ENCODE measurements at places on chromosomes 5 and 9.
A peak's percentile ranks its signal among the peaks of the same experiment; 100 is the strongest.

DNA sequence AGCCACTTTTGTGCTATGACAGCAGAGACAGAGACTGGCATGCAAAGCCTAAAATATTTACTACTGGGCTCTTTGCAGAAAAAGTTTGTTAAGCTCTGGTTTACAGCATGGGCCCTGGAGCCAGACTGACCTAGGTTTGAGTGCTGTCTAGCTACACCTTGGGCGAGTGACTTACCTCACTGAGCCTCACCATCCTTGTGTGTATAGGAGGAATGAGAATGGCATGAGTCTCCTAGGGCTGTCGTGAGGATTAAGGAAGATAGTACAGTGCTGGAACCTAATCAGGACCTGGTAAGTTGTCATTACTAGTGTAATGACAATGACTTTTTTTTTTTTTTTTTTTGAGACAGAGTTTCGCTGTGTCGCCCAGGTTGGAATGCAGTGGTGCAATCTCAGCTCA lies 65.2 kb downstream of the MSX2 start:
- H3K4me1 ChIP-seq: peaks cover 2% of the 10 kb centered on the region
- no peaks in the 10 kb centered on the region for H3K36me3 ChIP-seq
- no peaks in the 10 kb centered on the region for H3K27me3 ChIP-seq
- H3K4me3 ChIP-seq: no peak overlapping the region
- peak; percentile 31 for DNase-seq

GRCh38 chr9:69385581-69386033 lies 60.6 kb downstream of the ENTREP1 start:
- no peak overlapping the region for H3K4me3 ChIP-seq
- no peak overlapping the region for H3K27ac ChIP-seq
- peaks cover 6% of the 10 kb centered on the region for H3K36me3 ChIP-seq
- DNase-seq: peak; percentile 96
- H3K4me1 ChIP-seq: no peaks in the 10 kb centered on the region
- no peaks in the 10 kb centered on the region for H3K27me3 ChIP-seq

GRCh38 chr5:129367883-129368282 lies 92.2 kb upstream of the ADAMTS19 start:
- DNase-seq: no peak
- H3K27me3 ChIP-seq: no peaks in the 10 kb centered on the region
- H3K4me3 ChIP-seq: no peak overlapping the region
- no peaks in the 10 kb centered on the region for H3K36me3 ChIP-seq
- H3K27ac ChIP-seq: no peak overlapping the region

DNA sequence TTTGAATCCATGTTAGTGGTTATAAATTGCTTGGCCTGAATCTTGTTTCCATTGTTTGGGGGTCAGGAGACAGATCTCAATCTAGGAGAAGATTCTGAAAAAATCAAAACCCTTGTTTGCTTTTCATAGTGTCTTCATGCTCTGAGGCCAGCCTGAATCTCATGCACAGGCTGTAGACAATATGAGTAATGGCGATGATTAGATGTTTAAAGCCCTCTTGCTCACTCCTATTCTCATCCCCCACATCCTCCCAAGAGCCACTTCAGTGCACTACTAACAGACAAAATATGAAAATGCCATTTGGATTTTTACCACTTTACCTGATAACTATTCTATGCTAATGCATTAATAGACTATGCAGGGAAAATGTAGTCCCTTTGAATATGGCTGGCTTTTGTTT lies 129.4 kb downstream of the NUDT12 start:
- no peaks in the 10 kb centered on the region for H3K27me3 ChIP-seq
- no peak for DNase-seq
- no peak overlapping the region for H3K27ac ChIP-seq
- H3K4me1 ChIP-seq: no peaks in the 10 kb centered on the region
- H3K4me3 ChIP-seq: no peak overlapping the region
- no peaks in the 10 kb centered on the region for H3K36me3 ChIP-seq

DNA sequence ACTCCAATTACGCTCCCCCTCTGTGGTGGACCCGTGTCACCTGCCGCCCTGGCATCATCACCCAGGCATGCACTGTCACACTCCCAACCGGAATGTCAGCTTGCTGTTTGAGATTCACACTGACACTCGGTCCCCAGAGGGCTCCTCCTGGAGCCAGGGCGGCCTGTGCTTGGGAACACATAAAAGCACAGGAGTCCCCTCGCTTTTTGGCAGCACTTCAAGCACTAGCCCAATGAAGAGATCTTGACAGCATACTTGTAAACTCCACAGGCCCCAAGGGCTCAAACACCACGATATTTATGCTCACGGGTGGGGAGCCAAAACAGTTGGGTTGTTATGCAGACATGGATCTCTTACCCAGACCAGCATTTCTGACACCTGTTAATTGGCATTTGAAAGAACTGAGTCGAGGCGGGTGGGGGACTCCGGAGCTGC lies 90.8 kb upstream of the EGFLAM start:
- no peak overlapping the region for H3K27ac ChIP-seq
- H3K27me3 ChIP-seq: no peaks in the 10 kb centered on the region

GRCh38 chr9:119053070-119053469 lies 316.2 kb downstream of the BRINP1 start:
- no peaks in the 10 kb centered on the region for H3K4me1 ChIP-seq
- H3K36me3 ChIP-seq: no peaks in the 10 kb centered on the region
- DNase-seq: no peak
- H3K27me3 ChIP-seq: no peaks in the 10 kb centered on the region
- H3K4me3 ChIP-seq: no peak overlapping the region
- H3K27ac ChIP-seq: no peak overlapping the region

GRCh38 chr9:16290169-16290568 lies 580.3 kb downstream of the BNC2 start:
- no peaks in the 10 kb centered on the region for H3K36me3 ChIP-seq
- DNase-seq: no peak
- H3K27me3 ChIP-seq: no peaks in the 10 kb centered on the region
- no peak overlapping the region for H3K27ac ChIP-seq

DNA sequence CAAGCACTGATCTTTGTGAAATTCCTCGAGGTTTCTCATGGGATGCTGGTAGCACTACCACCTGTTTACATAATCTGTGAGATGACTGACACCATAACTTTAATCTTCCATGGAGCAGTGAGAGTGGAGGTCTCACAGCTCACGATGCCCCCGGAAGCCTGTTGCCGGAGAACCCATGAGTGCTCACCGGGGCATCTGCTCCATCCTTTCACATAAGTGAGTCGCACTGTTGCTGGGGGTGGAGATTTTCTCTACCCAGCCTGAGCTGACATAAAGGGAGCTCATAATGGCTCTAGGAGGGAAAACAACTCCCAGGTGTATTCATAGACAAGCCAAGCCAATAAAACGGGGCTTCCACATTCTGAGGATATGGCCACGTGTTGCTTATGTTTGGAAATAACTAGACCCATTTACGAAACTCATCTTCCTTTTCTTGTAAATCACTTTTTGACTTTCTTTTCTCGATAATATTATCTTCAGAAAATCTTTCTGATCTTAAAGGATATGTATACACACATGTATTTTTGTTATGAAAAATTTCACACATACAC lies 11.2 kb upstream of the GFPT2 start:
- H3K4me1 ChIP-seq: no peaks in the 10 kb centered on the region
- H3K27me3 ChIP-seq: no peaks in the 10 kb centered on the region
- no peak overlapping the region for H3K4me3 ChIP-seq
- no peak overlapping the region for H3K27ac ChIP-seq

DNA sequence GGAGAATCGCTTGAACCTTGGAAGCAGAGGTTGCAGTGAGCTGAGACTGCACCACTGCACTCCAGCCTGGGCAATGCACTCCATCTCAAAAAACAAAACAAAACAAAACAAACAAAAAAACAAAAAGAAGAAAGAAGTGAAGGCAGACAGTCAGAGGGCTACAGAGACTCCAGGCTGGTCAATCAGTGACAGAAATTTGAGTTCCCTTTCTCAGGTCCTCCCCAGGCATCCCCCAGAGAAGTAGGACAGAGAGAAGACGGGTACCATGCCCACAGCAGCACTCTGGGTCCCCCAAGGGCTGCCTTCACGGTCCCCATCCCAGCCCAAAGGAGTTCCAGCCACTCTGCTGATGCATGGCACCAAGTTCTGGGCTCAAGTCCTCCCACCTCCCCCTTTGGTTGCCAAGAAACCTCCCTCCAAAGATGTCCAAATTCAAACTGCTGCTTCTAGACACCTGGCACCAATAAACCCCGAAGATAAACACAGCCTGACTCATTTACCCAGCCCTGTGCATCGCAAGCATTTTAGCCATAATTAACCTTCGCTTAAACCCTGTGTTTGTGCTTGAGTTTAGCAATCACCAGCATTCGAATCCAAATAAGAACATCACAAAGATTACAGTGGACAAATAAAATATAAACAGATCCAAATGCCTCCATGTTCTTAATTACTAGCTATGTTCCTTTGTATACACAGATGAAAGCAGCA lies 24.0 kb downstream of the SEMA4D start:
- H3K36me3 ChIP-seq: no peaks in the 10 kb centered on the region
- DNase-seq: no peak
- H3K4me1 ChIP-seq: peaks cover under 1% of the 10 kb centered on the region
- no peaks in the 10 kb centered on the region for H3K27me3 ChIP-seq
- no peak overlapping the region for H3K4me3 ChIP-seq

DNA sequence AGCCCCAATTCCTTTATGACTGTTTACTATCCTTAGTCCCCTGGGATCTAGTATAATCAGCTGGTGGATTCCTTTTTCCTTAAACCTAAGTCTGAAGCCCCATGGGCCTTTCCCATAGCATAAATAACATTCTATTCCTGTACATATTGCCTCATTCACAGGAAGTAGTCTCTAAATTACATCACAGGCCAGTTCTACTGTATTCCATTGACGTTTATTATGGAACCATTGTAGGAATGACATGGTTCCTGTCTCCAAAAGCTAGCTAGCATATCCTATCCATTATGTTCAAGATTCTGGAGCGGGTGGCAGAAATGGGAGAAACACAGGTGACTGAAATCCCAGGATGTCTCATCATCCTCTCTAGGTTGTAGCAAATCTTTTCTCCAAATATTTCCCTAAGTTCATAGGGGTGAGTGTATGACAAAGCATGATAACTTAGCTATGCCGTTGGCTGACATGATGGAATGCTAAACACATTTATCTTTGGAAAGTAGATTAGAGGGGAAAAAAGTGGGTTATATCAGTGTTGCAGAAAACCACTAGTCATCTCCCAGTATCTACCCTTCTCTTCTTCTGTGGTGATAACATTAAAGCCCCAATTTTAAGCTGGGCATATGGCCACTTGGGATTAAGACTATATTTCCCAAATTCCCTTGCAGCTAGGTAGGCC lies 140.1 kb downstream of the FGF1 start:
- H3K27me3 ChIP-seq: no peaks in the 10 kb centered on the region
- H3K4me1 ChIP-seq: peaks cover 5% of the 10 kb centered on the region
- no peaks in the 10 kb centered on the region for H3K36me3 ChIP-seq
- H3K4me3 ChIP-seq: no peak overlapping the region

DNA sequence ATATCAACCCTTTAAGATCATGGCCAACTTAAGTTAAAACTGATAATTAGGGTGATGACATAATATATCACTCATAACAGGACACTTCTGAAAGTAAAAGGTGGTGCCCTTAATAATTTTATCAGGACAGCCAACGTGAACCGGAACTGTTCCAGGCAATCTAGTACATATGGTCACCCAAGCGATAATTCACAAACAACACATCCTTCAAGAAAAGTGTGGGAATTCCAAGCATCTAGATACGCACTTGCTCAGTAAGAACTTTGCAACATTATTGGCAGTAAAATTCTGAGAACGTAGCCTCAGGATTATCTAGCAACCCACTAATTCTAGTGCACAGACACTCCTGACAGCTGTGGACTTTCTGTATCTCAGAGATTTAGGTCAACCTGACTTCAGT lies 85.7 kb downstream of the ALDH7A1 start:
- no peaks in the 10 kb centered on the region for H3K36me3 ChIP-seq
- H3K27me3 ChIP-seq: no peaks in the 10 kb centered on the region
- no peak for DNase-seq
- H3K27ac ChIP-seq: no peak overlapping the region
- H3K4me1 ChIP-seq: no peaks in the 10 kb centered on the region

GRCh38 chr9:133286523-133286922 lies 11.5 kb upstream of the ABO start:
- H3K27me3 ChIP-seq: no peaks in the 10 kb centered on the region
- DNase-seq: no peak
- no peaks in the 10 kb centered on the region for H3K4me1 ChIP-seq
- no peaks in the 10 kb centered on the region for H3K36me3 ChIP-seq

DNA sequence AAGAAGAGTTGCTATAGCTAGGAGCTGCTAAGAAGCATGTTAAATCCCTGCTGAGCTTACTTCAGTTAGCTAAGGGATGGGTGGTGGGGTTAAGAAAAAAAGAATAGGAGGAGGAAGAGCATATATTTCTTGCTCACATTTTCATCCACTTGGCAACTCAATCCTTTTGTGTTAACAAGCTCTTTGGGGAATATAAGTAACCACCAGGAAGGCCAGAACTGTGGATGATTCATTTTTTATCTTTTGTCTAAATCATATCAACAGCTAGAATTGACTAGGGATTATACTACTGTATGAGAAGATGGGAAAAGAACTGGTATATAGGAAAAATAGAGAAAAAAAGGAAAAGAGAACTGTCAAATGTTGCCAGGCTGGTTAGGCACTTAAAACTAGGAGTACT lies 555.3 kb upstream of the ARRDC3 start:
- no peak overlapping the region for H3K27ac ChIP-seq
- H3K4me3 ChIP-seq: no peak overlapping the region
- H3K36me3 ChIP-seq: no peaks in the 10 kb centered on the region
- no peaks in the 10 kb centered on the region for H3K27me3 ChIP-seq
- no peak for DNase-seq
- no peaks in the 10 kb centered on the region for H3K4me1 ChIP-seq

DNA sequence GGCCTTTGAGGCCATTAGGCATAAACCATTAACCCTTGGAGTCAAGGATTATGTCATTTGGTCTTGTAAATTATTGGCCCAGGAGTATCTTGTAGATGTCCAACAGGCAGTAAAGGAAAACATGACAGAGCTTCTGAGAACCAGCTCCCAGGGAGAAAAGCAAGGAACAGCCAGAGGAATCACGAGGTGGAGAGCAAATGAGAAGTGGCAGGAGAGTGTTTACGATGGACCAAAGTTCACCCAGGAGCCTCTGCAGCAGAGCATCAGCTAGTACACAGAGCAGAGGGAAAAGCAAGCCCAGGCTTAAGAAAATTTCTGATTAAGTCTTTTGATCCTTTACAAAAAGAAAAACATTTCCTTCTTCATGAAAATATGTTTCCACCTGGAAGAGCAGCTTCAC lies 206.2 kb downstream of the NDUFS4 start:
- H3K4me1 ChIP-seq: no peaks in the 10 kb centered on the region
- no peak for DNase-seq
- no peak overlapping the region for H3K4me3 ChIP-seq
- H3K27me3 ChIP-seq: no peaks in the 10 kb centered on the region
- no peaks in the 10 kb centered on the region for H3K36me3 ChIP-seq

Data from mesendoderm (in vitro differentiated cells).